ENCODE measurements at places on chromosomes 4 and X.

GRCh38 chr4:187992971-187993370 is 2.6 kb upstream of the ZFP42 start:
- DNase-seq, result no peak

DNA sequence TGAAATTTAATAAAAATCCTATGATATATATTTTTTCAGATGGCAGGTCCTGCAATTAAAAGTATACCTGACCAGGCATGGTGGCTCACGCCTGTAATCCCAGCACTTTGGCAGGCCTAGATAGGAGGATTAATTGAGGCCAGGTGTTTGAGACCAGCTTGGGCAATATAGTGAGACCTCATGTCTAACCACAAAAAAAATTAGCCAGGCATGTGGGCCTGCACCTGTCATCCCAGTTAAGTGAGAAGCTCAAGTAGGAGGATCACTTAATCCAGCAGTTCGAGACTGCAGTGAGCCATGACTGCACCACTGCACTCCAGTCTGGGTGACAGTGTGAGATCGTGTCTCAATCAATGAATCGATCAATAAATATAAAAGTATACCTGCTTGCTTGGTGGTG is 2.5 kb downstream of the OCIAD2 start:
- no peak for DNase-seq

GRCh38 chr4:155592179-155592937 is 74.3 kb upstream of the GUCY1A1 start:
- no peak for DNase-seq

GRCh38 chr4:32985256-32985655 is 2265.1 kb downstream of the PCDH7 start:
- no peak for DNase-seq

Measured in SW480 (cell line).